ENCODE measurements at places on chromosomes 5 and 9.

- no peak for DNase-seq
These were observed 88.7 kb downstream of the FGF10 start for GRCh38 chr5:44300551-44300950.

GRCh38 chr9:134778841-134779411, 101.7 kb upstream of the FCN2 start:
- DNase-seq, result no peak

- DNase-seq, result no peak
These were observed 21.2 kb upstream of the PCSK5 start for GRCh38 chr9:75869236-75869635.

- DNase-seq, result no peak
These were observed 13.4 kb downstream of the WNT8A start for GRCh38 chr5:138096997-138097828.

- DNase-seq, result no peak
These were observed 1.8 kb downstream of the MARCHF6 start for GRCh38 chr5:10355071-10355889.

- DNase-seq, result no peak
These were observed 120.9 kb upstream of the C6 start for GRCh38 chr5:41334221-41334620.

GRCh38 chr9:18890372-18890771, 142.6 kb downstream of the SAXO1 start:
- no peak for DNase-seq

Measured in Panc1 (cell line).